ENCODE measurements at places on chromosomes 2 and 18.

GRCh38 chr2:235500761-235501672, 7.2 kb downstream of the AGAP1 start:
- no peak for DNase-seq

- no peak for DNase-seq
Measured at GRCh38 chr2:150374492-150374891, 113.0 kb downstream of the RND3 start.

DNA sequence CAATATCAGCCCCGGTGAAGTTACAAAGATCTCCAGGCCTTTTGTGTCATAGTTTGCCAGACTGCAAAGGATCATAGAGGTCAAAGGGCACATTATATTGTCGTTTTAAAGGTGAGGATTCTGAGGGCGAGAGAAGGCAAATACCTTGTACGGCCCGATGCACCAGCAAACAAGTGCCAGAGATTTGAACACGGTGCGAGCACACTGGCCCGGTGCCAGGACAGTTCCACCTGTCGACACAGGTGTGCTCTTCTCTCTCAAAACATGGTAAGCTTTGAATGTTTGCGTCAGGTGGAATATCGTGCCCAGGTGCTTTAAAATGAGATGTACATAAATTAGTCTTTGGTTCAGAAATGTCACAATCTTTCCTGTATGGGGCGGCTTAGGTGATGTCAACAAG, 776.1 kb upstream of the ID2 start:
- peak; percentile 88 for DNase-seq

DNA sequence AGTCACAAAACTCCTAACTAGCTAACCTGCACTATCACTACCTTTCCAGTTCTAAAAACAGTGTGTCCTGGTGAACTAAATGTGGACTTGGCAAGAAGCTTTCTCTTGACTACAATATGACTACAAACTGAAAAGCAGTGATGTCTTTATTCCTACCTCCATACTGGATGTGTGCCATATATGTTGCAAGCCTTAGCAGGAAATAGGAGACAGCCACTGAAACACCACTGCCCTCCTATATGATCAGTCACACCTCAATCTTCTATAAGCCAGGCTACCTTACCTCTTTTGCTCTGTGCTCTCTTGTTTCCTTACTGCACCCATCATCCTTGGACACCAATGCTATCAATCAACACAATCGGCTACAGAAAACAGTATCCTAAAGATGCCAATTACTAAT, 34.1 kb downstream of the SS18 start:
- DNase-seq = no peak

GRCh38 chr2:111965062-111965461, 66.7 kb downstream of the MERTK start:
- DNase-seq = no peak

DNA sequence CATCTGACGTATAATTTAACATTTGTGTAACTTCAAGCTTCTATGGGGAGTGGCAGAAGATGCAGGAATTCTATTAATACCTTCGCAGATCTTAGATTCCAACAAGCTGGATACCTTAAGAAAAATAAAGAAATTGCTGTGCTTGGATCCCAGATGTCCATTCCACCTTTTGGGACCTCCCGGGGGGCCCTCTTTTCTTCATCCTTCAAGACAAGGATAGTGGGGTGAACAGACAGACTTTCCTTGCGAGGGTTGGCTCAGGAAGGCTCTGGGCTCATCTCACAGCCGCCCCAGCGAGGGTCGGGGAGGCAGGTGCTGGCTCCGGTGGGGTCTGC, 509 bp upstream of the RNF144A start:
- no peak for DNase-seq

- DNase-seq = no peak
Measured at GRCh38 chr2:225462417-225462816, 62.9 kb downstream of the NYAP2 start.

GRCh38 chr18:14945984-14946383, 198.0 kb downstream of the ANKRD30B start:
- no peak for DNase-seq

DNA sequence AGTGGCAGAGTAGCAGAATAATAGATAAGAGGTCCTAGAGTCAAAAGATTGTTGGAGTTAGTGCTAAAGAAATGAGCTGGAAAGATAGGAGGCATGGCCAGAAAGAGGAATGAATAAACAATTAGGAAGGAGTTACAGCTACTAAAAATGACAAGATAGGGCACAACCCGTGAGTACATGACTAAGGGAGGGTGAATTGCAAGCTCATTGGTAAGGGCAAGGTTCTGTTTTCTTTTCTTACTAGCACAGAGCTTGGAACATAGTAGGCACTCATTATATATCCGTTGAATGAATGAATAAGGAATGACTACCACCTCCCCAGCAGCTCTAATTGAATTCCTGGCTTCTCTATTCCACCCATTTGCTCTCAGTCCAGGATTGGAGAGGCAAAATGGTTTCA, 5.7 kb upstream of the MARCO start:
- DNase-seq = no peak

GRCh38 chr2:64945973-64946768, 43.0 kb upstream of the SLC1A4 start:
- DNase-seq = no peak

DNA sequence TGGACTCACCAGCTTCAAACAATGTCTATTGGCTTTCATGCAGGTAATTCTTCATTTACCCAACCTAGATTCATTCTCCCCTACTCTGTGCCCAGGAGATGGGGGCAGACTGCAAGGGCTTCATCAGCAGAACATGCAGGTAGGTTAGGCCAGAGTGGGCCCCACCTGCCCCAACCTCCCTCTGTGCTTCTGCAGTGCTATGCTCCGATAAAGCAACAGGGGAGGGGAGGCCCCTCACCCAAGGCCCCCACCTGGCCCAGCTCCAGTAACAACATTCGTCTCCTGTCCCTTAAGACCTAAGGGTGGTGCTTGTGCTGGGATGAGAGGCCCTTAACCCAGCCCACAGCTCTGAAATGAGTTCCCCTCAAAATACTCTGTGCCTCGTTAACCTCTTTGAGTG, 16.7 kb upstream of the GYPC start:
- no peak for DNase-seq
